ENCODE measurements at places on chromosomes 4 and X.

DNA sequence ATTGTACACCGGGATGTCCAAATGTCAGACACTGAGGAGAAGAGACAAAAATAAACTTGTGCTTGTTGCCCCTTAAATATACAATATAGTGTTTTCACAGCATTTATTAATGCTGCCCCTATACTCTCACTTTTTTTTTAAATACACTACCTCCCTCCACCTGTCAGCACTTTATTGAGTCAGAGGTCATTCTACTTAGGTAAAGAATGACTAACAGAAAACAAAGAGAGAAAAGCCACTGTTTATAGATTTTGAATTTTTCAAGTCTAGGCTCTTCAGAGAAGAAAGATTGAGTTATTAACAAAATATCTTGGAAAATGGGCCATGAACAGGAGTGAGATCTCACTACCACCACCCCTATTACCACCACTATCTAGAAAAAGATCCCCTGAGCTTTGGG is 58.1 kb downstream of the NIPAL1 start:
- no peak for DNase-seq

DNA sequence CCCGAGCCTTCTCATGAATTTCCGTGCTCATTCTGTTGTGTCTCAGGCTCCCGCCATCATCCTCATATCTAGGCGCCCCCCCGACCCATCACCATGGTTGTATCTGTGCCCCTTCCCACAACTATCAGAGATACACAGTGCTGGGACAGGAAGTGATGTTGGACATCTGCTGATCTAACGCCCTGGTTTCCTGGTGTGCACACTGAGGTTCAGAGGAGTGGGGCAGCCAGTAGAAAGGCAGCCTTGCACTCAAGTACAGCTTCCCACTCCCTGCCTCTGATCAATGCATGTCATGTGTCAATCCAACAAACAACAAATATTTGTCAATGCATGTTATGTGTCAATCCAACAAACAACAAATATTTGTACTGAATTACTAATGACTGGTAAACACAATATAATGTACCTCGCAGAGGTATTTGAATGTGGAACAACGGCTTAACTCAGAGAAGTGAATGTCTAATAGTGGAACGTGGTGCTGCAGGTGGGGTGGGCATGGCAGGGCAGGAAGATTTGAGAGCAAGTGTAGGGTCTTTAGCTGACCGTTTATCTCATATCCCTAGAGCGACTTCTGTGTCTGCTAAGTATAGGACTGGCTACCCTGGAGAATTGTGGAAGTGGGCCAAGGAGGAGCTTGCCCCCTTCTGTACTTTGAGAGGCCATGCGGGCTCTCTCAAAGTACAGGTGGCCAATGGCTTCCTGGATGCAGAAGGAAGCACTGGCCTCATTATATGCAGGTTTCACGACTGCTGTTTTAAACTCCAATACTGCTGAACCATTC is 10.3 kb upstream of the SEL1L3 start:
- DNase-seq = no peak

DNA sequence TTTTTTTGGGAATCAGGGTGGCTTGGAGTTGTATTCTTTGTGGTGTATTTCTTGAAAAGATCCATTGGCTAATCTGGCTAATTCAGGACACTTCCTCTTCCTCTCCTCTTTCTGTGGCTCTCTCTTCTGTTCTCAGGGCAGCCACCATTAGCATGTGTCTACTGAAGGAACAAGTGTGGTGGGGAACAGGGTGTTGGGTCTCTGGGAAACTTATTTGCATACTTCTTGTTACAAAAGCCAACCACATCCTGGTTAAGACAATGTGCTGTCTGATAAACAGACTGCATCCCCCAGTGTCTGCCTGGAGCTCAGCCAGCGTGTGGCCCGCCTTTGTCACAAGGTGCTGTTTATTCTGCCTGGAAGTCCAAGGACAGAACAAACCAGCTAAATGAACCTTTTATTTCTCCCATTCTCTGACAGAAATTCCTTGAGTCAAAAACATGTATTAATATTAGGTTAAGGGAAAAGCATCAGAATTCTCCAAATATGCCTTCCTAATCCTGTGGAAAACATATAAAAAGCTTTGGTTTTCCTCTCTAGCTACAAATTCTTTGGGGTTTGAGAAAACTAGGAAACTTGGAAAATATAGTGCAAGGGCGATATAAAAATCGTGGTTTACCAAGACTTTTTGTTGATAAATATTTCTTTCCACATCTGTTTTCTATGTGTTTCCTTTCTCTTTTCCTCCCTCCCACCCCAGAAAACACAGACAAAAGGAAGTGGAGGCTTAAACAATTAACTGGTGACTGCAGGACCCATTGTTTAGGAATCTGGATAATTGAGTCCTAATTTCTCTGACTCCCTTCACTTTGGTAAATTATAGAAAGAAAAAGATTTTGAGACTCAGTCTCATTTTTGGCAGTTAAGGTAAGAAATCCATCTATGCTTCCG is 203.6 kb downstream of the SPRY1 start:
- DNase-seq = no peak

- no peak for DNase-seq
These were observed 317.6 kb downstream of the DKK2 start for GRCh38 chr4:106718548-106718947.

DNA sequence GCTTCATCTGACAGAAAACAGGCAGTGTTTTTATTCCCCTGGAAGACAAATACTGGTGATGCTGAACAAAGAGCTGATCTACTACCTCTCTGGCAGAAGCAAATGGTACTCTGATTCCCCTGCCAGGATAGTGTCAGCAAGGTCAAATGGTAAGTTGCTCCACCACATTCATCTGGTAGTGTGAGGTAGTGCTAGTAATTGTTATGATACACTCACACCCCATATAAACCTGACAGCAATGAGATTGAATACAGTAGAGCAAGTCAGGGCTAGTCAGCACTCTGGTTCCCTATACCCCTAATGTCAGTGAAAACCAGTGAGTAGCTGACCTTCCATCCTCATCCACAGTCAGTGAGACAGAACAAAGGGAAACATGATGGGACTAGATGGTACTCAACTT is 3.4 kb upstream of the SPIN4 start:
- DNase-seq = no peak

- DNase-seq = no peak
These were observed 15.7 kb downstream of the ARMCX6 start for GRCh38 chrX:101602077-101602476.

DNA sequence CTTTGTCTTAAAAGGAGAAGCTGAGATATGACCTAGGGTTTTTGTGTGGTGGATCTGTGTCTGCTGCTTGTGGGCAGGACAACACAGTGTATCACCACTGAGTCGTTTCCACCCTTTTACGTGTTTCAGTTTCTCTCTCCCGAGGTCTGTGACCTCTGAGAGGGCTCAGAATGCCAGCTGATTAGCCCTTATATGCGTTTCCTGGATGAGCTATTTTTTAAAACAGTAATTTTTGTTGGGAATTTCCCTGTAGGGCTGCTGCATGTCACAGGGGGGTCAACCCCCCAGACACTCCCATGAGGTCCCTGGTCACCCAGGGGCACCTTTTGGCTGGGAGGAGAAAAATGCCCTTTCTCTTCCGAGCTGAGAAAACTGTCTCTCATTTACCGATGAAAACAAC is 170.4 kb upstream of the CASK start:
- no peak for DNase-seq

GRCh38 chr4:90580326-90580725 is 453.1 kb downstream of the CCSER1 start:
- no peak for DNase-seq

- no peak for DNase-seq
These were observed 223.5 kb downstream of the ZNF674 start for GRCh38 chrX:46321676-46322075.

GRCh38 chrX:1355131-1356046 is 18.8 kb downstream of the IL3RA start:
- no peak for DNase-seq

GRCh38 chr4:53089936-53090729 is 228.0 kb downstream of the RASL11B start:
- DNase-seq = no peak

- no peak for DNase-seq
These were observed 81.2 kb downstream of the APOOL start for GRCh38 chrX:85084770-85085393.

GRCh38 chr4:79920163-79920853 is 152.7 kb downstream of the ANTXR2 start:
- DNase-seq = no peak

DNA sequence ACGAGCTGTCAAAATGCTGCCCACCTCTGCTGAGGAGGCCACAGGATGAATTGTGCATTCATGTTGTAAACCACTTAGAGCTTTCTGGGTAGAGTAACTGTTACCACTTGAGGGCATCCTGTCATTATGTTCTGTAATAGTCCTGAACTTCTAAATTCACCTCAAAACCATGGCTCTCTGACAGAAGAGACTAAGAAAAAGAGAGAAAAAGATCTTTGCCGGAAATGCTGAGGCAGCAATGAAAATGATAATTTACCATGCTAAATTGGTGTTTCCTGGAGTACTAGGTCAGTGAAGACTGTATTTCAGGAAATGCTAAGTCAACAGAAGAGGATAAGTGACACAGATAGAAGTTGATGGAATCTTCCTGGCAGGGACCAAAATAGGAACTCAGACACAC is 942.3 kb upstream of the SLIT2 start:
- DNase-seq = no peak

- DNase-seq = no peak
These were observed 121.1 kb upstream of the NDST4 start for GRCh38 chr4:115234405-115235093.

DNA sequence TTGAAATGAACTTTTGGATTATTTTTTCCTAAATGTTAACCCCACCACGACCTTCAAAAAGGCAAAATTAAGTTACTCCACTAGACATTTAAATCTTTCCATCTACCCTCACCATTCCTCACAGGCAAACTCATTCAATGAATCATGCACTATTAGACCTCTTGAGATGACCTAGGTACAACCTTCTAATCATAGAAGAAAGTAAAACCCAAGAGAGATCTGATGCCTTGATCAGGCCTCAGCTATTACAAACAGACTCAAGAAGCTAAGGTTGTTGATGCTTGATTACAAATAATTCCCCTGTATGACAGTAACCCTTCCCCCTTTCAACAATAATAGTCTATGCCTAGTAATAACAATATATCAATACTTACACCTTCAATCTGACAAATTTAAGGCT is 18.9 kb downstream of the TAPT1 start:
- DNase-seq = no peak

GRCh38 chr4:1297456-1298325 is 8.0 kb downstream of the MAEA start:
- DNase-seq = no peak

DNA sequence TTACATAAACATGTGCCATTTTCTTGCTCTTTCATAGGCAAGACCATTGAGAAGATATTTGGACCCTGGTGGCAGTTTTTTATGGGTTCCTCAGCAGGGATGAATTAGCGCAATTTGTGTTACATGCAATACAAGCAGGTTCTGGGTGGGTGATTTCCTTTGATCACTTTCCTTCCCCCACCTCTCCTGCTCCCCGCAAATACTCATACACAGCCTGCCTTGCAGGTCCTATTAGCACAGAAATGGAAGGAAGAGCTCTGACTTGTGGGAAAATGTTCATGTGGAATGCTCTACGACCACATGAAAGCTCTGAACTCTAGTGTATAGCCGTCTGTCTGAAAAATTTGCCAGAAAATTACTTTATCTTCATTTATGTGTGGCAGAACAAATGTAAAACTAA is 361.0 kb upstream of the FAT1 start:
- DNase-seq = no peak

GRCh38 chr4:108947526-108947925 is 184.7 kb upstream of the ETNPPL start:
- DNase-seq = no peak

DNA sequence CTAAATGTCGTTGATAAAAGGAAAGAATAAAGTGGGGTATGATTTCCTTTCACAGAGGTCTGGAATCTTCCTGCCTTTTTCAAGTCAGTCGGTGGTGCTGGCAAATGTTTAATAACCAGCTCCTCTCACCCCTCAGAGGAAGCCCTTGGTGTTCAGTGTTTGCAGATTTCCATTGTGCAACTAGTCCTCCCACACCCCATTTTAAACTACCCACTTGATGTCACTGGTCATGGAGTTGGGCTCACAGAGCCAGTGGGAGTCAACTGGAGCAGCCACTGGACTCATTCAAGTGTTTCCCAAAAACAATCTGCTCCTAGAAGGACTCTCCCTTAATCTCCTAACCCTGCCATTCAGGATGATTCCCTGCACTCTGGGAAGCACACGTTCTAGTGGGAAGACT is 149.2 kb downstream of the PTTG2 start:
- DNase-seq = no peak

GRCh38 chr4:39636531-39637184 is 2.0 kb downstream of the SMIM14 start:
- no peak for DNase-seq

- peak; percentile 86 for DNase-seq
These were observed 35.7 kb downstream of the STBD1 start for GRCh38 chr4:76342191-76342590.

- no peak for DNase-seq
These were observed 26.5 kb downstream of the HCCS start for GRCh38 chrX:11137543-11138139.

DNA sequence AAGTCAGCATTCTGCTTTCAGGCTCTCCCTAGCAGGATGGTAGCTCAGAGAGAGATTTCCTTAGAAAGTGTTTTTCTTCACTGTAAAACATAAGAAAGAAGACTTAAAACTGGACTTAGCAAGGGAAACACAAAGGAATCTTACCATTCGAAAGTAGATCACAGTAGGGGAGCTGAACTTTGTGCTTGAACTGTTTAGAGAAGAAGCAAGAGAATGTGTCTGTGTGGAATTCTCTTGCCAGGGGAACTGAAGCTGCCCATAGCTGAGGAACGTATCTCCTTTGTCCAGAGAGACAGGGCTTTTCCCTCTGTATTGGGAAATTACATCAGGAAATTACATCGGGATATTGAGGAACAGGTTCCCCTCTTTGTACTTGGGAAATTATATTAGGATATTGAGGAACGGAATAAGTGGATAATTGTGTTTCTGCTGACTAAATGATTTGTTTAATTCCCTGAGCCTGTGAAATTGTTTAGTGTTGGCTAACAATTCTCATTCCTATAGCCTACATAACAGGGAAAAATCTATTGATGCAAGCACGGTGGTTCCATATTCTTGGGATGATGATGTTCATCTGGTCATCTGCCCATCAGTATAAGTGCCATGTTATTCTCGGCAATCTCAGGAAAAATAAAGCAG is 21.2 kb downstream of the SRD5A3 start:
- no peak for DNase-seq

DNA sequence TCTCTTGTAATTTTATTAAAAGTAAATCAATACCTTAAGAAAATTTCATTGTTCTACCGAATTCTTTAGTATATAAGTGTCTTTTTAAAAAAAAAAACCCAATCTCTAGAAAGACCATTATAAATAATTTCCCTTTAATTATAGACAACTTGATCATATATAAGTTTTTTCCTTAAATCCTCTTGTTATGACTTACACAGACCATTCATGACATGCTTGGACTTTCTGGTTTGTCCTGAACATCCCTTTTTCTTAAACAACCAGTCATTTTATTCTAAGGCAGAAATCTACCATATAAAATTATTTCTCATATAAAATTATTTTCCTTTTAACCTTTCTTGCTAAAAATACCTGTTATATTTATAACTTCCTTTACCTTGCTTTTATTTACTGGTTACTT is 15.4 kb upstream of the FHDC1 start:
- DNase-seq = no peak
